NCI-H1092 (cell line): ENCODE measurements at places on chromosomes 5 and 9.

- DNase-seq = no peak
Observed at GRCh38 chr5:97797994-97798451, 615.0 kb upstream of the RIOK2 start.

DNA sequence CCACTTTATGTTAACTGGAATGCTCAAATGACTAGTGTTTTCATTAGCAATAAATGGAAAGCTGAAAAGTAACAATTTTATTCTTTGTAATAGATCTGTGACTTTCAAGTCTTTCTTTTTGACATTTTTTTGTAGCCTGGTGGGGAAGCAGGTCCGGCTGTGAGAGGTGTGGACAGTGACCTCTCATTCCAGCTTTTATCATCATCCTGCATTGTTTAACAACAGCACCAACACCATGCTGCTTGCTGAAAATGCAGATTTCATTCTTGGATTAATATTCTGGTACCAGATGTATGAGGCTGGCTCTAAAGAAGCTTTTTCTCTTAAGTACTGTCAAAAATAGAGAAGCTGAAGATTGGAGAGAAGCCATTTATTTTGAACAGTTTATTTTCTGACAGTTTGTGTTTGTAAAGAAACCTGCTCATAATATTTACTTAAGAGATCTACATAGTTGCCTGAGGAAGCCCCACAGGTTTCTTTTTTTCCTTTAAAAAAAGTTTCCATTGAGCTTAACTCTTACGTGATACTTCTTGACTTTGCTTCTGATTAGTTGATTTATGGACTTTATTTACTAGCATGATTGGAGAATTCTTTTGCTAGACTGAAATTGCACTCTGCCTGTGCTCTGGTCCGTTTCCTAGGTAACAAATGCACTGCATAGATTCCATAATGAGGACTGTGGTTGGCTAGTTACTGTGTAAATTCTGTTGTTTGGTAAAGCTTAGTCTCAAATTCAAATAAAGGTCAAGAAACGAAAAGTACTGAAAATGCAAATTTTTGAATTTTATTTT is 3.4 kb downstream of the KIAA1958 start:
- DNase-seq = no peak

GRCh38 chr9:112059145-112059965 is 115.7 kb downstream of the SUSD1 start:
- DNase-seq = no peak

GRCh38 chr5:135324897-135325650 is 74.0 kb downstream of the MACROH2A1 start:
- no peak for DNase-seq

- DNase-seq = no peak
Observed at GRCh38 chr9:137219757-137220316, 2.2 kb downstream of the RNF208 start.

DNA sequence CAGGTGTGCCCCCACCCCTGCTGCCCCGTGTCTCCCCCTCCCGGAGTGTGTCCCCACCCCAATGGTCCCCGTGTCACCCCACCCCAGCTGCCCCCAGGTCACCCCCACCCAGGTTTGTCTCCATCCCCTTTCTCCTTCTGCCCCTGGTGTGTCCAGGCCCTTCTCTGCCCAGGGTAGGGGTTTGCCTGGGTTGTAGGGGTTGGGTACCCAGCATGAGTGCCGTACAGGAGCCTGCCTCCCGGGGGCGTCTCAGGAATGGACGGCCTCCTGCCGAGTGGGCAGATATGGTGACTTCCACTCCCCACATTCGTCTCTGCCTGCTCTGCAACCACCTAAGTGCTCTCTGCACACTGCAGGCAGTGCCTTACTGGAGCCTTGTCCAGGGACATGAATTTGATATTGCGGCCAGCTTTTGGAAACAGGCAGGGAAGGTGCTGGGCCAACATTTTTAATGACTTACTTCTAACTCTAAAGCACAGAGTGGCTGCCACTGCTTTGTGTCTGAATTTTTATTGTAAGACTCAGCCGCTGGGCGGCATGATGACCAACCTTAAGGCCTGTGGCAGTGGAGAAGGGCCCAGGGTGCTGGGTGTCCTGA is 6.7 kb downstream of the LRRC14B start:
- DNase-seq = no peak

GRCh38 chr5:145203193-145203592 is 631.9 kb downstream of the PRELID2 start:
- DNase-seq = no peak

- no peak for DNase-seq
Observed at GRCh38 chr5:126263591-126264184, 159.5 kb upstream of the GRAMD2B start.

DNA sequence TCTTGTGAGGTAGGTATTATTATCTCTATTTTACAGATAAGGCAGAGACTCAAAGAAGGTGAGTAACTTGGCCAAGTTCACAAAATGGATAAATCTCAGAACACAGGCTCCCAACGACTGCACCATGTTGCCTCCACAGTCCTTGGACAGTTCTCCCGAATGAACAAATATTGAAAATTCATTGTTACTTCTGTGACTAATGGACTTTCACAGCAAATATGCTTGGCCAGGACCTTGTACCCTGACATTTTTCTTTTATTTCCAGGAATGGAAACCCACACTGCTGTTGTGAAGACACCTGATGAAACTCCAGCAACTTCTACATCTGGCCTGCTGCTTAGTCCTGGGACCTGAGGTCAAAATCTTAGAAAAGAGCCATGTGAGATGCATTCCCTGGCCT is 2.5 kb upstream of the CYSTM1 start:
- no peak for DNase-seq
